ENCODE measurements at places on chromosomes 2 and 18. TPM values are rescaled to one million over a fixed set of nuclear protein-coding genes. Genes with fewer than 3 reads are reported as not detected.

The UNC80 gene
- total RNA-seq, result not detected

The LCT gene
- total RNA-seq, result not detected

The CD207 gene
- not detected for total RNA-seq

The CCDC178 gene
- not detected for total RNA-seq

The CHAC2 gene
- 19.9 TPM for total RNA-seq

The NPPC gene
- total RNA-seq, result 0.59 TPM

The COX7A2L gene
- total RNA-seq, result 215 TPM

The C2orf68 gene
- 27.9 TPM for total RNA-seq

The RIF1 gene
- total RNA-seq, result 31.5 TPM

The CLIP4 gene
- total RNA-seq, result 38.0 TPM

The CNGA3 gene
- not detected for total RNA-seq

The SESTD1 gene
- 15.0 TPM for total RNA-seq

The SMAD7 gene
- 8.8 TPM for total RNA-seq

The GNAL gene
- total RNA-seq, result not detected

The VPS4B gene
- 41.3 TPM for total RNA-seq

The CMPK2 gene
- total RNA-seq, result 3.7 TPM

The TRIM54 gene
- 0.10 TPM for total RNA-seq

The ONECUT2 gene
- total RNA-seq, result 0.12 TPM

The CHST9 gene
- not detected for total RNA-seq

The DOCK10 gene
- 45.6 TPM for total RNA-seq

The ABCB11 gene
- not detected for total RNA-seq

The ARHGAP25 gene
- not detected for total RNA-seq

The TMEM237 gene
- 132 TPM for total RNA-seq

The ANKRD62 gene
- not detected for total RNA-seq

The PCBP1 gene
- 46.0 TPM for total RNA-seq

The UGT1A3 gene
- total RNA-seq, result not detected

The TEKT4 gene
- not detected for total RNA-seq

The PSME4 gene
- 37.4 TPM for total RNA-seq

The COLEC11 gene
- total RNA-seq, result not detected

The ALPP gene
- total RNA-seq, result not detected

The ERICH2 gene
- total RNA-seq, result not detected

The ZAP70 gene
- total RNA-seq, result 2.0 TPM

The SH2D6 gene
- not detected for total RNA-seq

The IL36RN gene
- not detected for total RNA-seq

The POU3F3 gene
- not detected for total RNA-seq

The GAREM2 gene
- 0.88 TPM for total RNA-seq

The RAD51AP2 gene
- not detected for total RNA-seq

The TFCP2L1 gene
- under 0.01 TPM for total RNA-seq

The TGFA gene
- 4.3 TPM for total RNA-seq

The CEBPZOS gene
- 33.3 TPM for total RNA-seq

The CAPG gene
- 8.5 TPM for total RNA-seq

The OSR1 gene
- 3.6 TPM for total RNA-seq

The LTBP1 gene
- 150 TPM for total RNA-seq

The TLX2 gene
- total RNA-seq, result 4.2 TPM

The IL36G gene
- 0.24 TPM for total RNA-seq

The POTEJ gene
- not detected for total RNA-seq

The MC5R gene
- 0.49 TPM for total RNA-seq

The BOLL gene
- total RNA-seq, result not detected

The ZNF142 gene
- 11.3 TPM for total RNA-seq

The PSTPIP2 gene
- total RNA-seq, result 0.68 TPM

The PID1 gene
- 15.9 TPM for total RNA-seq

The MYO5B gene
- total RNA-seq, result under 0.01 TPM

The CARF gene
- 5.1 TPM for total RNA-seq

The SLC4A5 gene
- total RNA-seq, result 0.10 TPM

The CCDC148 gene
- total RNA-seq, result 1.4 TPM

The STAMBP gene
- total RNA-seq, result 39.6 TPM

The IL36B gene
- total RNA-seq, result not detected
